ENCODE measurements at places on chromosomes 5 and 9. TPM values are rescaled to one million over a fixed set of nuclear protein-coding genes. Genes with fewer than 3 reads are reported as not detected.

GRCh38 chr5:81545911-81546310 is 152.0 kb upstream of the ACOT12 start:
- no peaks in the 10 kb centered on the region for H3K4me1 ChIP-seq
- no peak for DNase-seq
- no peaks in the 10 kb centered on the region for H3K36me3 ChIP-seq
- no peaks in the 10 kb centered on the region for H3K27me3 ChIP-seq
- H3K4me3 ChIP-seq = no peak overlapping the region

DNA sequence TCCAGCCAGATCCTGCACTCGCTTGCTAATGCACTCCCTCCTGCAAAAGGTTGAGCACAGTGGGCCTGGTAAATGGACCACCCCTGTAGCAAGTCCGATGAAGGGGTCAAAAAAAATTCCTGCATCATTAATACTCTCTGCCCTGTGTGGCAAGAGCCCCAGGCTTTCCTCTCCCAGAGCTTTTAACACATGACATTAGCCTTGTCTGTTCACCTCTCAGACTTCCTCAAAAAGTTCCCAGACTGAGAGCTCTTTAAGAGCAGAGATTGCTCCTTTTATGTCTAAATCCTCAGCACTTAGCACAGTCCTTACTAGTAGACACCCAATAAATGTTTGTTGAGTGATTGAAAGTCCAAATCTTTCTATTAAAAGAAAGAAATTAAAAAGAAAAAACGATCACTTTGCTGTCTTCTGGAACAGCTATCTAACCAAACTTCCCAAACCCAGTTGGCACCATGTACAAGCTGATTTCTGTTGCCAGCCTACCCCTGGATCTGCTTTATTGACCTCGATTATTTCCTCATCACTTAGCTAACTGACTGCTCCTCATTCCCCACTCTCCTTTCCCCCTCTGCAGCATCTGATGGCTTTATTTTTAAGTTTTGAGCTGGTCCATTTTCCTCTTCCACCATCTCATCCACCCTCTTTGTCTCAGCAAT is 209.8 kb downstream of the ENC1 start:
- H3K36me3 ChIP-seq = no peaks in the 10 kb centered on the region
- no peak overlapping the region for H3K27ac ChIP-seq
- H3K4me1 ChIP-seq = no peaks in the 10 kb centered on the region
- H3K4me3 ChIP-seq = no peak overlapping the region
- DNase-seq = no peak
- H3K27me3 ChIP-seq = no peaks in the 10 kb centered on the region

- no peak overlapping the region for H3K4me3 ChIP-seq
- H3K36me3 ChIP-seq = no peaks in the 10 kb centered on the region
- no peaks in the 10 kb centered on the region for H3K27me3 ChIP-seq
- DNase-seq = no peak
These were observed 116.7 kb downstream of the WNK2 start for GRCh38 chr9:93300585-93301081.

GRCh38 chr5:19713740-19714139 is 274.3 kb downstream of the CDH18 start:
- no peak overlapping the region for H3K4me3 ChIP-seq
- H3K4me1 ChIP-seq = no peaks in the 10 kb centered on the region
- H3K27ac ChIP-seq = no peak overlapping the region
- no peaks in the 10 kb centered on the region for H3K36me3 ChIP-seq
- DNase-seq = no peak

DNA sequence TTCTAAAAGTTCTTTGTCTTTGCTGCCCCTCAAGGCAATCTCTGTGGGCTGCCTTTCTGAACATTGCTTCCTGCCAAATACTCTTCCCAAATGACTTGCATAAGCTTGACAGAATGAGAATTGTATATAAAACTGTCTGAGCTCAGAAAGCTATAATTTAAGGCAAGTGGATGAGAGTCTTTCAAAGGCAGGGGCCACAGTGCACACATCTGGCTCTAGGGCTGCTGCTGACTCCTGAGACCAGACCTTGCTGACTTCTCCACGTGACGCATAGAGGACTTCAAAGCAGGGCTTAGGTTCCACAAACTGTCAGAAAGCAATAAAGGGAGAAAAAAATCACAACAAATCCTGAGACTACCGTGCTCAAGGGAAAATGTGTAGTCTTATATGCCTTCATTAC is 79.4 kb upstream of the DIRAS2 start:
- DNase-seq = no peak
- H3K27me3 ChIP-seq = no peaks in the 10 kb centered on the region
- H3K4me1 ChIP-seq = no peaks in the 10 kb centered on the region
- H3K27ac ChIP-seq = no peak overlapping the region

GRCh38 chr5:154356020-154356655 is 89.7 kb upstream of the SAP30L start:
- H3K4me1 ChIP-seq = no peaks in the 10 kb centered on the region
- H3K4me3 ChIP-seq = no peak overlapping the region
- DNase-seq = no peak
- no peaks in the 10 kb centered on the region for H3K27me3 ChIP-seq
- H3K36me3 ChIP-seq = no peaks in the 10 kb centered on the region
- H3K27ac ChIP-seq = no peak overlapping the region

SCGB3A2 gene
- not detected for total RNA-seq

BRD9 gene
- total RNA-seq = 15.0 TPM

All from right atrium auricular region (tissue), 2 donors.